AG10803 (cell line): ENCODE measurements at places on chromosomes 7 and 10.

GRCh38 chr7:72038022-72038732 lies 374.0 kb downstream of the CALN1 start:
- no peak for DNase-seq

- no peak for DNase-seq
Observed at GRCh38 chr10:3797750-3798149, 12.7 kb upstream of the KLF6 start.

DNA sequence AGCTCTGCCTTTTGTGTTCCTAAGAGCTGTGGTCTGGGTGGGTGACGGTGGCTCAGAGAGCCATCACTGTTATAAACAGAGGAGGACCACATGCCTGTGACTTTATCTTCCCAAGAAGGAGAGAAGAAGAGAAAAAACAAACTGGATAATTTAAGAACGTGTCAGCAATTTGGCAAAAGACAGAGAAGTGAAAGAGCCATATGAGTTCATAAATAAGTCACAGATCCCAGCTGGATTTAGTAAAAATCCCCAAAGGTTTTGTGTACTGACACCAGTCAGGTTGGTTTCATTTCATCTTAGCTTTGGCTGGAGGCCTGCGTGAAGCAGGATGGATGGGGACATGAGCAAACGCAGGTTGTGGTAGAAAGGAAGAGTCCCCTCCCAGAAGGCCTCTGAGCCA lies 120.7 kb downstream of the CXCL12 start:
- peak; percentile 56 for DNase-seq

- no peak for DNase-seq
Observed at GRCh38 chr10:86282664-86283465, 83.7 kb downstream of the GRID1 start.

DNA sequence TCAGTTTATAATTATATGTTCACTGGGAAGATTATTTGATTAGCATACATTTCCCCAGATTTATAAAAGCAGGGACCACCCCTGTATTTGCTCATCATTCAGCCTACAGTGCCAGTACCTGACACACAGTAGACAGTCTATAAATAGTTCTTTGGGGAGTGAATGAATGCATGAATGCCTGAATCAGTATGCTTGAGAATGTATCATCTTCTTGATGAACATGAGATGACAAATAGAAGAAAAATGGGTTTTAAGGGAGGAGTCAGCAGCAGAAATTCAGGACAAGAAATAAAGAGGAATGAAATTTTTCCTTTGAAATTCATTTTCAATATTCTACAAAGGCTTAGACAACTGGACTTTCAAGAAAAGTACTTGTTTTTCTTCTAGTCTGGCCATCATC lies 295.8 kb upstream of the LRRTM3 start:
- no peak for DNase-seq

DNA sequence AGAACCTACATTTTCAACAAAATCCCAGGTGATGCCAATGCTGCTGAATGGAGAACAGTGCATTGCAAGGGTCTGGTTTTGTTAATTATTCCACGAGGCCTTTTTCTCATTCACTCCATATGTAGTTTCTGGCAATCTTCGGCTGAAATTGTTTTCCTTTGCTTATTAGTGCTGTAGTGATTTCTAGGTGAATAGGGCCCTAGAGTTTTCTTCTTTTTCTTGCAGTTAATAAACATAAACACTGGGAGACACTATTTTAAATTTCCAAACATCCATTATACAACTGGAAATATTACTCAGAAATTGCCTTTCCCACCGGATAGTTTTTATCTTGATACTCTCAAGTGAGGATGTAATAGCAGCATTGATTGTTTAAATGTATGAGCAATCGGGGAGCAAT lies 435.6 kb downstream of the XPNPEP1 start:
- DNase-seq, result no peak

- DNase-seq, result no peak
Observed at GRCh38 chr10:29767968-29768367, 133.2 kb upstream of the SVIL start.

- DNase-seq, result no peak
Observed at GRCh38 chr7:50727072-50727471, 55.6 kb downstream of the GRB10 start.

GRCh38 chr7:99478464-99479440 lies 6.1 kb downstream of the ZNF789 start:
- DNase-seq, result peak; percentile 25

DNA sequence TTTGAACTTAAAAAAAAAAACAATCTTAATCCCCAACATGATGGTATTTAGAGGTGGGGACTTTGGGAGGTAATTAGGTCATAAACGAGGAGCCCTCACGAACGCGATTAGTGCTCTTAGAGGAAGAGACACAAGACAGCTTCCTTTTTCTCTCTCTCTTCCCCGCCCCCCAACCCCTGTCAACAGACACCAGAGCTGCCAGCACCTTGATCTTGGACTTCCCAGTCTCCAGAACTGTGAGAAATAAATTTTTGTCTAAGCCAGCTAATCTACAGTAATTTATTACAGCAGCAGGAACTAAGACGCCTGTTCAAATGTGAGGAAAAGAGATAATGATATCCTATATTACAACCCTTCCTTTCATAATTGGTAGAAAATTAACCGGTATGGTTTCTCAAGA lies 40.1 kb downstream of the RELN start:
- DNase-seq, result no peak

GRCh38 chr7:8908889-8909288 lies 475.5 kb downstream of the NXPH1 start:
- DNase-seq, result no peak

DNA sequence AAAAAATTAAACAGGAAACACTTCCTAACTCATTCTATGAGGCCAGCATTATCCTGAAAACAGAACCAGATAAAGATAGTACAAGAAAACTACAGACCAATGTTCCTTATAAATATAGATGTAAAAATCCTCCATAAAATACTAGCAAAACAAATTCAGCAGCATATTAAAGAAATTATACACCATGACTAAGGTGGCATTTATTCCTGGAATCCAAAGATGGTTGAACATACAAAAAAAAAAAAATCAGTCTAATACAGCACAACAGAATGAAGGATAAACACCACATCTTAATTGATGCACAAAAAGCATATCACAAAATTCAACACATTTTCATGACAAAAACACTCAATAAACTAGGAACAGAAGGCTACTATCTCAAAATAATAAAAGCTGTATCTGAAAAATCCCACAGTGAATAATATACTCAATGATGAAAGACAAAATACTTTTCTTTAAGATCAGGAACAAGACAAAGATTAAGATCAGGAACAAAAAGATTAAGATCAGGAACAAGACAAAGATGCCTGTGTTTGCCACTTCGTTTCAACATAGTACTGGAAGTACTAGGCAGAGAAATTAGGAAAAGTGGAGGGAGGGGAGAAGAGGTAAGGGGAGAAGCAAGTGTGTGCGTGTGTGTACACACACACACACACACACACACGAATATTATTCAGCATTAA lies 95.6 kb downstream of the SNX13 start:
- peak; percentile 3 for DNase-seq

- DNase-seq, result no peak
Observed at GRCh38 chr7:139271718-139272628, 40.9 kb downstream of the UBN2 start.

DNA sequence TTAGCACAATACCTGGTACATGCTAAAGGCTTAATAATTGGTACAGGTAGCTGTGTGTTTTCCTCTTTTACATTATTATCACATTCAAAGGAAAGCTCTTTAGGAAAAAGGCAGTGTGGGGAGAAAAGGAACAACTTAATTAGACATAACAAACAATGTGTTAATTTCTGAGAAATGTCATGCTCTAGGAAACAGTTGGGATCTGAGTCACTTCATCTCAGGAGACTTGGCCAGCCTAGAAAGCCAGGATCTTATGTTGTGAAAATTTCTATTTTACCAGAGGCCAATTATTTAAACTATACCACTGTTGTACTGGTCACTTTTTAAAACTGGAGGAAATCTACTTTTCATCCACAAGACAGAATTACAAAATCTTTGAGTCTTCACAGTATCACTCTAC lies 39.6 kb downstream of the ARMH3 start:
- DNase-seq, result no peak

DNA sequence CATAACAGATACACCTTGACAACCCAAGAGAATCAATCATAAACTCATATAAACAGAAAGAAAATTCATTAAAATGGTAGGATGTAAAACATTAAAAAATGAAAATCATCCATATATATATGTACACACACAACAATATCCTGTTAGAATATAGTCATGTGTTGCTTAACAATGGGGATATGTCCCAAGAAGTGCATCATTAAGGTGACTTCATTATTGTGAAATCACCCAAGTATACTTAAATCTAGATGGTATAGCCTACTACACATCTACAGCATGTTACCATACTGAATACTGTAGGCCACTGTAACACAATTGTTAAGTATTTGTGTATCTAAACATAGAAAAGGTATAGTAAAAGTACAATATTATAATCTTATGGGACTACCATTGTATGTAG lies 115.8 kb upstream of the TMEM168 start:
- no peak for DNase-seq

DNA sequence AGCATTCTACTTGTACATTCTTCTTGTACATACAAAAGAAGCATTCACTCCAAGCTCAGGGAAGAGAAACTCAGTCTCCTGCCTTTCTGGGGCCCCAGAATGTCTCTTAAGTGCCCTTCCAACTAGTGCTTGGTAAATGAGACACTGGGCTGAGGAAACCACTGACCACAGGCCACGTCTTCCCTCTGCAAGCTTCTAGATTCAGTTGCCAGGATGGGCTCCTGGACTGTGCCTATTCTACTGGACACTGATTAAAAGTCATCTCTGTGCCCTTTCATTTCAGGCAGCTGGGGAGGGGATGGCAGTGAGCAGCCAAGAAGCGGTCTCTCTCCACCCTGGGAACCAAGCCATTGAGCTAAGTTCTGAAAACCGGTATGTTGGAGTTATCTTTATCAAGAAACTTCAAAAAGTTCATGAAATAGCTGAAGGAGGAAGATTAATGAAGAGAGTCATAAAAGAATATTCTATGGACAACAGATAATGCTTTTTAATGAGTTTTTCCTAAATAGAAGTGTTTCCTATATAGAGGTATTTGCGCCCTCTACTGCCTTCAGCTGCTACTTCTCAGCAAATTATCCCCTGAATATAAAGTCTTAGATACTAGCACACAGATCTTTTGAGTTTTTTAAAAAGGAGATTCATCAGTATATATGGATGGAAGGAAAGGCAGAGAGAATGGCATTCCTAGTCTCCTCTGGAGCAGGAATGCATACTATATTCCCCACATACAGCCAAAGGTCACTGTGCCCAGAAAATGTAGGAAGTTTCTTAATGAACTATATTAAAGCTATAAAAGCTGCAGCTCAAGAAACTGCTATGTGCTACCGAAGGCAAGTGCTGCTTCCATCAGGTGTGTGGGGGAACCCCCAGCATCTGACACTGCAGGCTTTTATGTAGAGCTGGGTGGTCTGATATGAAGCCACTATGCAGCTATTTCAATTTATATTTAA lies 8.4 kb upstream of the IFIT1B start:
- DNase-seq, result peak; percentile 70

- no peak for DNase-seq
Observed at GRCh38 chr7:129375141-129375938, 58.9 kb upstream of the STRIP2 start.

GRCh38 chr7:50475340-50475739 lies 25.2 kb upstream of the FIGNL1 start:
- DNase-seq, result no peak

DNA sequence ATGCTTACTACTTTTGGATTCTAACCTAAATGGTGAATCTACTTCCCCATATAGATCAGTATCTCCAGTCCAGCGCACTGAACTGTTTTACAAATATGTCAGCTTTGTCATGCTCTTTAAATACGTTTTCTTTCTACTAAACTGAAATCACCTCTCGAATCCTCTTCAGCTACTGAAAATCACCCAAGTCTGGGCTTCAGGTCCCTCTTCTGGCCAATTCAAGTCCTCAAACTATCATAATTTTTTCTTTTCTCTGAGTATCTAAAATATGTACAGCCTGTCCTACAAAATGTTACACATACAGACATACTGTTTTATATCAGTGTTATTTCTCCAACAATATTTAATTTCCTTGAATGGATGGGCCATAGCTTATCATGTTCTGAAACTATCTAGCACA lies 84.2 kb downstream of the CACNA2D1 start:
- no peak for DNase-seq

DNA sequence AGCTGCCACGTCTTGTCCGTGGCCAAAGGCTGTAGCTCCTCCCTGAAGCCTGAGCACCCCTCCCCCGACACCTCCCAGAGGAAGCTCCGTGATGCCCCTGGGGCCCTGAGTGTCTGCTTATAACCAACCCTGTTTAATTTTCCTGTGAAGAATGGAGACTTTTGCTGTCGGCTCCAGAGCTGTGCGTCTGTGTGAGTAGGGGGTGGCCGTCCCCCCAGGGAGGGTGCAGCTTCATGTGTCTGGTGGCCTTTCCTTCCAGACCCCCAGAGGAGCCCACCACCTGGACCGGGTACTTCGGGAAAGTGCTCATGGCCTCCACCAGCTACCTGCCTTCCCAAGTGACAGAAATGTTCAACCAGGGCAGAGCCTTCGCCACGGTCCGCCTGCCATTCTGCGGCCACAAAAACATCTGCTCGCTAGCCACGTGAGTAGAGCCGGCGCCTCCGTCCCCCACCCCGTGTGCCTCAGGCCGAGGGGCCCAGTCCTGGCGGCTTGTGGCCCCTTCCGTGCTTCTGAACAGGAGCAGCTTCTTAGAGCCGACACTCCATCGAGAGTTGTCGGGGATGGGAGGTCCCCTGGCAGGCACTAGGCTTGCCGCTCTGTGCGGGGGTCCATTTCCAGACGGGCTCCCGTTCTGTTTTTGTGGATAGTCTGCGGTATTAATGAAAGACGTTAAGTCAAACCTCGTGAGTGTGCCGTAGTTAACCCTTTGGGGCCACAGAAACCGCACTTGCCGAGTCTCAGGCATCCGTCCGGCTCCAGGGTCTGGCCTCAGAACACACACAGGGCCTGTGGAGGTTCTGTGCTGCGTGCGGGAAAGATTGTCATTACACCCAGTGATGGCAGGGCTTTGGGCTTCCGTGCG lies 37.1 kb downstream of the WIPI2 start:
- DNase-seq, result no peak

DNA sequence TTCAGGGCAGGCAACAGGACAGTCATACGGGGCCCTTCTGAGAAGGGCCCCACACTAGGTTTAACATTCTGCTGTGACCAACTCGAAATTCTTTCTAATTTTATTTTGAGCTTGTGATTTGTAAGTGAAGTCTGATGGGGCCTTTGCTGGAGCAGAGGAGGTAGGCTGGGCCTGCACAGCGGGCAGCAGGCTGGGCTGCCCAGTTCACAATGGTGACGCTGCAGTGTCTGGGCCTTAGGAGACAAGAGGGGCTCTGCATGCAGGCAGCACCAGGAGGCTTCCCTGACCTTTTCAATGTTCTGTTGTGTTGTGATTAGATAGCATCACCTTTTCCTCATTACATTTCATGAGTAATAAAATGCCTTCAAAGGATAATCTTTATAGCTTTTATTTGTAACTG lies 175.1 kb downstream of the CXCL12 start:
- no peak for DNase-seq

DNA sequence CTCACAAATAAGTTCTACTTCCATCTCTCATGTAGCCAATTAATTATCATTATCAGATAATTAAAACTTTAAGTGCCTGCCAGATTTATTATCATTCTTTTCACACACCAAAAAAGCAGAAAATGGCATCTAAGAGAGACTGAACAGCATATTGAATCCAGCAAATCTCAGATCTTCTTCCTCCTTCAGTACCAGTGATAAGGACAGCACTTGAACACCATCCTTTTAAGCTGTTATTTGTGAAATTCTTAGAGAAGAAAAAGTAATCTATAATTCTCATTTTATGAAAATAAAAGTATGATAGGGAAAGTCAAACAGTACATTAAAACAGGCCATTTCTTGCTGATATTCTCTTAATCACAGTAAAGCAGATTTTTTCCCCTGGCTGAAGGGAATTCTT lies 104.5 kb downstream of the ELAPOR2 start:
- DNase-seq, result no peak
